ENCODE measurements at places on chromosomes 5 and 9.

GRCh38 chr5:158380661-158381060, 521.7 kb upstream of the CLINT1 start:
- DNase-seq = no peak

DNA sequence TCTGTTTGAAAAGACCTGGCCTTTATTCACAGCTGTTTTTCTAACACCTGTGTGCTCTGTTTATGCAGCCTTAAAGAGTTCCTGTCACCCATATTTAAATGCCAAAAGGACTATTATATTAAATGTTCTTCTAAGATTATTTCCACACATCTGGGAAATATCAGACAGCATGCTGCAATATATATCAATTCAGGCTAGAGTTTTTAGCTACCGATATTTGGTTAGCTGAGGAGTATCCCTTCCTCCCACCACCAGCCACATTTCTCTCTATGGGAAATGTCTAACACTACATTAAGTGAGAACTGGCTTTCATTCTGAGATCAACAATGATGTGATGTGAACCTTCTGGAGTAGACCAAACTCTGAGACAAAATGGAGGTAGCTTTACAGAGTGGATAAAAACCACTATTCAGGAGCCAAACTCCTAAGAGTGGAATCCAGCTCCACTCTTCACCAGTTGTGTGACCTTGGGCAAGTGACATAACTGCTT, 509.2 kb downstream of the ZNF608 start:
- DNase-seq = no peak

GRCh38 chr9:21461377-21461776, 20.7 kb downstream of the IFNE start:
- no peak for DNase-seq

GRCh38 chr5:6236858-6237481, 141.4 kb downstream of the MED10 start:
- DNase-seq = no peak

DNA sequence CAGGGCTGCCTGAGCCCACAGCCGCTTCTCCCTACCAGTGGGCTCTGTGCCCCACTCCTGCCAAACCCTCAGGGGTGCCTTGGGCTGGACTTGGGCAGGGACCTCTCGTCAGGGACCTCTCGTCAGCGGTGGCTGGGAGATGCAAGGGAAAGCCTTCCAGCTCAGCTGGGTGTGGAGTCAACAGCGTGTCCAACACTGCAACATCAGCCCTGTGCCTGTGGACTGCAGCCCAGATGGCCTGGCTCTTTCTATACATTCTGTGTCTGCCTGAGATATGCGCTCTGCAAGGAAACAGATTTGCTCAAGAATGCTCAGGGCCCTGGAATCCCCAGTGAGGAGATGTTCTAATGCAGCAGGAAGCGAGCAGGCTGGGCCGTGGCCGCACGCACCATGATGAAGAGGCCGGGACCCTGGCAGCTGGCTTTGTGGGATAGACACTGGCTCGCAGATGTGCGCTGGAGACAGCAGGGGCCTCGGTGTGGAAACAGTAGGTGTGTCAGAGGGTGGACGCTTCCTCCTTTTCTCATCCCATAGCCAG, 85.0 kb upstream of the COL5A1 start:
- no peak for DNase-seq

GRCh38 chr5:74951865-74952264, 85.7 kb upstream of the FAM169A start:
- DNase-seq = no peak

GRCh38 chr9:19690128-19690527, 98.7 kb downstream of the SLC24A2 start:
- DNase-seq = no peak

GRCh38 chr5:95446560-95447221, 55.5 kb downstream of the FAM81B start:
- DNase-seq = no peak

GRCh38 chr5:55600497-55601203, 65.9 kb upstream of the PLPP1 start:
- DNase-seq = no peak

DNA sequence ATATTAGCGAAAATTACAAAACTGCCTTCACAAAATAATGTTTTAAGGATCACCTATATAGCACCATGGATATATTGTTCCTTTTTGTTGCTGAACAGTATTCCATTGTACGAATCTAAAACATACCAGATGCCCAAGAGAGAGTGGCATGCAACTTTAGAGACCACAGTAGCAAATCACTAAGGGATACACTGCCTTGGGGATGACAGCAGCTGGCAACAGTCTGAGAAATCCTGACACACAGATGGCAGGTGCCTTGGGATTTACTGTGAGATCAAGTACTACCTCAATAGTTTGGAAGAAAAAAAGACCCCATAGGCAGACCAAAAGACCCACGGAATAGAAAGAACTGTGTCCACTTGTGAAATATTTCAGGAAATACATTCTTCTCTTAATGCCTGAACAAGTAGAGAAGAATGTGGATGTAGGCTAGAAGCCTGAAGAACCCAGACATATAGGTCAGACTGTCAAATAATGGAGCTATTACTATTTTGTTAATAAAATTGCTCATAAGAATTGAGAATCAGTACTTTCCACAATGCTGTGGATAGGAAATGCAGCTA, 53.4 kb downstream of the PLPP1 start:
- no peak for DNase-seq

- DNase-seq = no peak
Observed at GRCh38 chr5:96024683-96025475, 63.2 kb upstream of the ELL2 start.

DNA sequence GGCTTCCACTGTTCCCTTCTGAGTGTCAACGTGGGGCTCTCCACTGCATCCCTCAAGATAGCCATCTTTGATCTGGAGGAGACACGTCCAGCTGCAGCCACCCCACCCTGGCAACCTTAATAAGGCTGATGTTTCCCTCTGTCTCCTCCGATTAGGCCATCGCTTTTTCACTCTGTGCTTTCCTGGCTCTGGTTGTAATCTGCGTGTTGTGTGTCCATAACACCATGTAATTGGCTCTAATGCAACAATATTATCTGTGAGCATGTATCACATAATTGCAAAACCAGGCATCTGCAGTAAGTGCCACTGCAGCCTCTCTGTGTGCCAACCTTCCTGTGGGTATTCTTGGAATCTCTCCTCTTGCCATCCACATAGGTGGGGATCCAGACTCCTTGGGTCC, 249.9 kb upstream of the PANK3 start:
- DNase-seq = no peak

- no peak for DNase-seq
Observed at GRCh38 chr9:16671591-16672137, 198.8 kb downstream of the BNC2 start.

GRCh38 chr9:133990366-133991213, 1.5 kb downstream of the VAV2 start:
- no peak for DNase-seq

DNA sequence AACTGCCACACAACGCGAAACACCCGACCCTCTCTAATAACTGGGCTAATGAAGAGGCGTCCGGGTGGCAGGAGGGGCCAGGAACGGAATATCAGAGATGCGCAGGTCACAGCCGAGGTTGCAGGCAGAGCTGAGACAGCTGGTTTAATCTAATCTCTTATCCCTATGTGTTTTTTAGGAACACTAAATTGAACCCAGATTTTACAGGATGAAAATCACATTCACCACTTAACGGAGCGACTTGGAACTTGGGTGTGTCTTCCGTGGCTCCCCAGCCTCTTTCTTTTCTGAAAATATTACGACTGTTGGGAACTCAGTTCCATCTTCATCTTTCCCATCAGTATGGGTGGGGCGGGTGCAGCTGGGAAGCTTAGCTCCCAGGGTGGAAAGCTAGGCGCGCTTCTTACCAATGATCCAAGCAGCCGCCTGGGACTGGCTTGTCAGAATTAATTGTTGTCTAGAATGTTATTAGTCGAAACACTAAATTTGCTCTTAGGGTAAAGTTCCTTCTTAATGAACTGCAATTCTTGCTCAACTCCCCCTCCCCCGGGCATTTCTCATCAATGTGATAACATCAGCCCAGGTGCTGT, 92.5 kb downstream of the IRX2 start:
- DNase-seq = no peak

DNA sequence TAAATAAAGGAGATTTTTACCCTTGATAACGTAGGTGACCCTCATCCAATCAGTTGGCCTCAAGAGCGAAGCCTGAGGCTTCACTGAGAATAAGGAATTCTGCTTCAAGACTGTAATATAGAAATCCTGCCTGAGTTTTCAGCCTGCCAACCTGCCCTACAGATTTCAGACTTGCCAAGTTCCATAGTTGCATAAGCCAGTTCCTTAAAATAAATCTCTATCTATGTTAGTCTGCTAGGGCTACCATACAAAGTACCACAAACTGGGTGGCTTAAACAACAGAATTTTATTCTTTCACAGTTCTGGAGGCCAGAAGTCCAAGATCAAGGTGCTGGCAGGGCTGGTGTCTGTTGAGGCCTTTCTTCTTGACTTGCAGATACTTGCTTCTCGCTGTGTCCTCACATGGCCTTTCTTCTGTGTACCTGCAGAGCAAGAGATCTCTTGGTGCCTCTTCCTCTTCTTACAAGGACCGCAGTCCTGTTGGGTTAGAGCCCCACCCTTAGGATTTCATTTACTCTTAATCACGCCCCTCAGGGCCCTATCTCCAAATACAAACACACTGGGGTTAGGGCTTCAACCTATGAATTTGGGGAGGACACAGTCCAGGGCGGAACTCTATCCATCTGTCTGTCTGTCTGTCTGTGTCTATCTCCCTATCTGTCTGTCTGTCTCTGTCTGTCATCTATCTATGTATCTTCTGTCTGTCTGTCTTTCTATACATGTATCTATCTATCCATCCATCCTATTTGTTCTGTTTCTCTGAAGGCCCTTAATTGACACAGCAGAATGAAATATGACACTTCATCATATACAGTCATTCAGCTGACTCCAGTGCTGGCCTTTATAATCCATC, 17.0 kb upstream of the CMBL start:
- DNase-seq = no peak

DNA sequence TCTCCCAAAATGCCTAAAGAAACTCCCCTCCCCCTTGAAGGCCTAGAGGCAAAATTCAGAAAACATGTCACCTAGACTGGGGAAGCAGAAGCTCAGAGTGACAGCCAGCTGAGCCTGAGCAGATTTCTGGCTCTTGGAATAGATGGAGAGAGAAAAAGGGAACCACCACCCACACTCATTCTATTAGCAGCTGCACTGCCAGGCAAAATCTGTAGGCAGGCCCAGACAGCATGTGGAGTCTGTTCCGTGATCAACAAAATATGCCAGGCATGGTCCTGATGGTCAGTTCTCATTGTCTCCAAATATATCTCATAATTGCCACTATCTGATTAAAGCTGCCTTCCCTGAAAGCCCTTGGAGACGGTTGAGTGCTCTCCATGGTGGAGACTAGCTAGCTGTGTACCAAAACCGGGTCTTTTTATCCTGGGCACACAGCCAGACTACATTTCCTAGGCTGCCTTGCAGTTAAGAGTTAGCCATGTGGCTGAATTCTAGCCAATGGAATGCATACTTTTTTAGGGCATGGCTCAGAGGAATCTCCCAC, 131.7 kb upstream of the GPR151 start:
- no peak for DNase-seq

DNA sequence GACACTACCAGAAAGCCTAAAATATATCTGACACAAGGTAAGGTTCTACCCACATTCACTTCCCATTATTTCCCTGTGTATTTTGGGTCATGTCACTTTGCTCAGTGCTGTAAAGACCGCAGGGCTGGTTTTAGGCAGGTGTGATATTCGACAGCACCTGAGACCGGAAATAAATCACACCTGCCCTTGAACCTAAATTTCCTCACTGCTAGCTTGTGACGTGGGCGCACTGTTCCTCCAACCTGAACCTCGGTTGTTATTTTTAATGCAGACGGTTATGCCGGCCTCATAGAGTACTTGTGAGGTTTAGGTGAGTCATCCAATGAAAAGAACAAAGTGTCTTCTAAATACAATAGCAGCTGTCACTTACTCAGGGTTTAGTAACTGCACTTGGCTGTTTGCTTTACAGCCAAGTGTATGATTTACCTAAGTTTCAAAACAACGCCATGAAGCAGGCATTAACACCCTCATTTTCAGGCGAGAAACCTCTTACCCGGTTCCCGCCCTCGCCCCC, 20.7 kb upstream of the ZNF782 start:
- no peak for DNase-seq

GRCh38 chr9:130870491-130871381, 25.9 kb downstream of the QRFP start:
- no peak for DNase-seq

GRCh38 chr5:178762960-178763359, 32.5 kb upstream of the ZNF354A start:
- DNase-seq = no peak

DNA sequence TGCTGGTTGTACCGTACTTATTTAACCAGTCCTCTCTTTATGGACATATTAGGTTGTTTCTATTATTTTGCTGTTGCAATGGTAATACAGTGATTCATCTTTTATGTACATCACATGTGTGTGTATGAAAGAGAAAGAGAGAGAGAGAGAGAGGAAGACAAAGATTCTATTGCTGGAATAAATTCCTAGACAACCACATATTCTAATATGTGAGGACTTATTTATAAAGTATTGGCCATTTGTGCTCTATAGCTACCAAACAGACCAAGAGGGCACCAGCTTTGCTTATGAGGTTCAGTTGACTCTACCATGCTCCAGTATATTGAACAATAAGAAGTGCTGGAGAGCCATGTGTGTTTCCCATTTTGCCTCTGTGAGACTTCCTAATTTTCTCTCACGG, 513.5 kb downstream of the DMAC1 start:
- no peak for DNase-seq

- DNase-seq = no peak
Observed at GRCh38 chr5:173155912-173156311, 11.6 kb downstream of the BNIP1 start.

DNA sequence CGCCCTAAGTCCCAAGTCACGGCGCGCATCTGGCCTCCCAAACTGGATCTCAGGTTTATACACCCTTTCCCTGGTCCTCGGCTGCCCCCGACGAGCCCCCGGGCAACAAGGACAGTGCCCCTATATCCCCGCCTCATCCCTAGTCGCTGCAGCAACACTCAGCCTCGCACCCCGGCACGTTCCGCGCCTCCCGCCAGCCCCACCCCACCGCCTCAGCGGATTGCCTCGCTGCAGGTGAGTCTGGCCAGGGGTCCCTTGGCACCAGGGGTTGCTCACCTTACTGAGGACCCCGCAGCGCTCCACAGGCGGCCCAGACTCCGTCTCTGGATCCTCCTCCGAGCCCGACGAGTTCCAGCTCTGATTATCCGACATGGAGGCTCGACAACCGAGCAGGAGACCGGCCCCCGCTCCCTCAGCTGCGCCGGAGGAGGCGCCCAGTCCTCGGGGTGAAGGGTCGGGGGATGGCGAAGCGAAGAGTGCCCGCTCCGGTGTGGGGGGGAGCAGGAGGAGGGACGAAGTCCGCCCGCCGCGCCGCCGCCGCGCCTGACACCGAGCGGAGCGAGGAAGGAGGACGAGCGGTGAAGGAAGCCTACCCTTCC, 494 bp downstream of the CERT1 start:
- peak; percentile 28 for DNase-seq

DNA sequence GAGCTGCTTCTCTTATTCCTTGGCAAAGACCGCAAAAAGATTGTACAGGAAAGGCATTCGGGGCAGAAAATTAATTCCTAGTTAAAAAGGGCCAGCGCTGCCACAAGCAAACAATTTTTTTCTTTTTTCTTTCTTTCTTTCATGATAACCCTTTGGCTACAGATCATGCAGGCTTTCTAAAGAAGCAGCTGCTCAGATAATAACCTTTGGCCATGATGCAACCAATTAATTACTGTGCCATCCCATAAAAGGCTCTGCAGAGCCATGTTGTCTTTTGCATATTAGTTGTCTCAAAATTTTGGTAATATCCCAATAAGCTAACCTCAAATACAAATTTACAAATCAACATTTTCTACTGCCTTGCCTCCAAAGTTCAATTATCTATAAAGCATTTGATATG, 758.4 kb upstream of the SEMA6A start:
- DNase-seq = no peak

GRCh38 chr5:29758986-29759421, 1434.5 kb upstream of the CDH6 start:
- no peak for DNase-seq

Data from activated T-helper 2 cell treated with anti-CD3 and anti-CD28 coated beads, Interferon-gamma antibody, Interleukin-2, Interleukin-4, amounts not matched to agents 10 μg/mL and 5 μg/mL and 100 μg/mL, durations not matched to agents 14 hours and 24 hours and 36 hours (primary cell).